Islet precursor cell (in vitro differentiated cells): ENCODE measurements at places on chromosomes 2 and 18.

DNA sequence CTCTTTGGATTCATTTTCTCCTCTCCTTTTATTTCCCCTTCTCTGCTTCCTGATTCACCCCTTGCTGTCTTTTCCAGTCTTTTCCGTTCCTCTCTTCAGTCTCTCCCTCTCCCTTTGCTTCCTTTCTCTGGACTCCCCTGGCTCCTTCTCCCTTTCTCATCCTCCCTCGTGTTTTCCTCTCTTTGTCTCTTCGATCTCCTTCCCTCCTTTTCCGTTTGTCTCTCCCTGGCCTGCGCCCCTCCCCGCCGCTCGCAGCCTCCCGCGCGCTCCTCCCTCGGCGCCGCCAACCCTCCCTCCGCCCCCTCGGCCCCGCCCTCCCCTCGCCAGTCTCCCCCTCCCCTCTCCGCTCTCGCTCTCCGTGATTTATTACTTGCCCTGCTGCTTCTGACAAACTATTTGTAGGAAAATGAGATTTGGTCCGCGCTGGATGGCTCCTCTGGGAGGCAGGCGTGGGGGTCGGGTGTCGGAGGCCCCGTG is 46.0 kb upstream of the PAX8 start:
- peak; percentile 87 for DNase-seq

- no peak for DNase-seq
Measured at GRCh38 chr2:222232839-222233238, 66.0 kb downstream of the PAX3 start.

DNA sequence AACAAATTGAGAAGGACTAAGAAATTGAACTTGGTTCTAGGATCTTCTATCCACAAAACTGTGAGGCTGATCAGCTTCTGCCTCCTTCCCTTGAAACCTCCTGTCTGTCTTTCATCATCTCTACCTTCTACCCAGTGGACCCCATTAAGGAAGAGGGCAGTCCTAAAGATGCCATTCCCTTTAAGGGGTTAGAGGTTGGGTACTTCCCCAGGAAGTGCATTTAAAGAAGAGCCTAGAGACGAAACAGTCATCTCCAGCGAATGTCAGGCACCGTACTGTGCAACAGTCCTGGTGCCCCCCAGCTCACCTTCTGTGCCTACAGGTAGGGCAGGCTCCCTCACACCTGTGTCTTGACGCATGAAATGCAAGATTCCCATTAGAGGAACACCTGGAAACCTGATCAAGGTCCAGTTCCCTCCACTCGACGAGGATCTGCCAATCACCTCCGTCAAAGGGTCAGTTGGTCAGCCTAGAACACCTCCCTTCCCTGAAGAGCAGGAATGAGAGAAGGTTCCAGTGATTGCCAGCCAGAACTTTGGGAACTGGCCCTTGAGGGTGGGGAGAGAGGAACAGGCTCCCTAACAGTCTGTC is 20.9 kb downstream of the LOXHD1 start:
- peak; percentile 22 for DNase-seq

GRCh38 chr2:9356261-9356660 is 67.1 kb downstream of the ITGB1BP1 start:
- DNase-seq = no peak

DNA sequence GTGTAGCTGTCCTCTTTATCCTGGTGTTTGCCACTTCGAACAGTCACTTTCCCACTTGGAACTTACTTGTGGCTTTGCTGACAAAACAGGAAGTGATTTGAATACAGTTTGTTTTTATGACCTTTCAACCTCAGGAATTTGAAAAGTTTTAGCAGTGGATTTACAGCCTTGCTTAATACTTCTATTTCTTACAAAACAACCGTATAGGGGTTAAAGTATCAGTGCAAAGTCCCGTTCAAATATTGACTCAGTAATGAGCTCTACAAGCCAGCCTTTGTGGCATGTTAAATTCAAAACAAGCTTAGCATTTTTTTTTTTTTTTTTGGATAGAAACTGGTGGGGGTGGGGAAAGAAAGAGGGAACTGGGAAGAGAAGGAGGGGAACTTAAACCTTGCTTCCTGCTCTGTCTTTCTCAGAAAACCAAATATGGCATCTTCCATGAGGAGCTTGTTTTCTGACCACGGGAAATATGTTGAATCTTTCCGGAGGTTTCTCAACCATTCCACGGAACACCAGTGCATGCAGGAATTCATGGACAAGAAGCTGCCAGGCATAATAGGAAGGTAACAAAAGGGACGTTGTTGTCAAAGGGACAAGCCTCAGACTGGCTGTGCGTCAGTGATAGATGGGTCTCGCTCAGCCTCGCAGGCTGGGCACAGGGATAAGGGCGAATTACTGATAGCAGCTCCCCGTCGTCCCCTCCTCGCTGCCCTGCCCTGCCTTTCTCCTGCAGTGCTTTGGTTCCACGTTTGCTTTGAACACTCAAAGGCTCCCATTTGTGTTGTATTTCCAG is at the start of gene HNMT:
Gene HNMT (plus strand): TSS at position 408 of the 793 bp plus-strand sequence. CDS start 19 bp downstream, at position 427.
- peak; percentile 92 for DNase-seq
